Mammary epithelial cell (primary cell): ENCODE measurements at places on chromosomes 5 and 9. TPM values are rescaled to one million over a fixed set of nuclear protein-coding genes. Genes with fewer than 3 reads are reported as not detected.

FRRS1L gene
- under 0.01 TPM for total RNA-seq

DOCK8 gene
- 5.0 TPM for total RNA-seq

SLC1A1 gene
- total RNA-seq = 5.3 TPM

ACTBL2 gene
- 0.16 TPM in 1 of 2 replicates, not detected in the other for total RNA-seq

SH3GL2 gene
- under 0.01 TPM for total RNA-seq

MYO10 gene
- total RNA-seq = 34.3 TPM

ECPAS gene
- 87.2 TPM for total RNA-seq

PCDHGB3 gene
- 0.72 and 1.8 TPM in 2 replicates for total RNA-seq

ADCY2 gene
- total RNA-seq = not detected in 2 replicates
